Renal cortical epithelial cell (primary cell): ENCODE measurements at places on chromosomes 13 and 19. TPM values are rescaled to one million over a fixed set of nuclear protein-coding genes. Genes with fewer than 3 reads are reported as not detected.
A peak's percentile ranks its signal among the peaks of the same experiment; 100 is the strongest.

The C1QTNF9B gene
- not detected in 2 replicates for total RNA-seq

The SPRY2 gene
- total RNA-seq: 9.3 and 10.6 TPM in 2 replicates

The C19orf85 gene
- not detected in 2 replicates for total RNA-seq

The ZNF530 gene
- total RNA-seq: 3.8 and 11.8 TPM in 2 replicates

- no peak for DNase-seq
These were observed 5.4 kb upstream of the UBE2M start for GRCh38 chr19:58563823-58564222.

GRCh38 chr19:48290401-48290770, 20.5 kb downstream of the ZNF114 start:
- peak; percentile 24 for DNase-seq

GRCh38 chr13:88196106-88196505, 524.9 kb downstream of the SLITRK5 start:
- no peak for DNase-seq
